Activated naive CD4-positive, alpha-beta T cell treated with anti-CD3 and anti-CD28 coated beads for 36 hours (primary cell): ENCODE measurements at places on chromosomes 13 and 19. TPM values are rescaled to one million over a fixed set of nuclear protein-coding genes. Genes with fewer than 3 reads are reported as not detected.

- no peak for DNase-seq
These were observed 42.7 kb upstream of the VSTM2B start for GRCh38 chr19:29482855-29483640.

GRCh38 chr19:48329167-48329891, 4.0 kb downstream of the EMP3 start:
- DNase-seq: peak; percentile 64

GRCh38 chr13:25151626-25152195, 20.4 kb downstream of the AMER2 start:
- DNase-seq: no peak

DNA sequence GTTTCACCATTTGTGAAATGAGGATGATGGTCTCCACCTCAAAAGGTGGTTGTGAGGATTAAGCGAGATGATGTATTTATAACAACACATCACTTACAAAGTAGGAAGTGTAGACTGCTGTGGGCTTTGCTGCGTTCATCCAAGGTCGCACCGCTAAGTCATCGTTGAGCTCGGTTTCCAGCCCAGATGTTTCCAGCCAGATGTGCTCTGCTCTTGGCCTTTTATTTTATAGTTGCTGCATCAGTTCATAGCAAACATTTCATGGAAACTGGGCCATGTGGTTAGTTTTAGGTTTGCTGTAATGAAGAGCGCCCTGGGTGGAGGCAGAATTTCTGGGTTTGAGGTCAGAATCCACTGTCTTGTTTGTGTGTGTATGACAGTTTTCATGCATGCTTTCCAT, 76.5 kb upstream of the RNF113B start:
- DNase-seq: no peak

- DNase-seq: peak; percentile 64
These were observed at the start of gene ZNF730 for GRCh38 chr19:23116802-23117571. TSS of gene ZNF730 (plus strand) at chr19:23117025. CDS start at chr19:23117174, 149 bp downstream.

GRCh38 chr13:59776924-59777690, 386.6 kb downstream of the DIAPH3 start:
- DNase-seq: no peak

Gene PSMD8
- total RNA-seq: 204 TPM

Gene SPRED3
- total RNA-seq: 1.6 TPM

Gene ZNF85
- 12.8 TPM for total RNA-seq

Gene CCDC70
- total RNA-seq: not detected
